M059J (cell line): ENCODE measurements at places on chromosomes 1 and 21.

DNA sequence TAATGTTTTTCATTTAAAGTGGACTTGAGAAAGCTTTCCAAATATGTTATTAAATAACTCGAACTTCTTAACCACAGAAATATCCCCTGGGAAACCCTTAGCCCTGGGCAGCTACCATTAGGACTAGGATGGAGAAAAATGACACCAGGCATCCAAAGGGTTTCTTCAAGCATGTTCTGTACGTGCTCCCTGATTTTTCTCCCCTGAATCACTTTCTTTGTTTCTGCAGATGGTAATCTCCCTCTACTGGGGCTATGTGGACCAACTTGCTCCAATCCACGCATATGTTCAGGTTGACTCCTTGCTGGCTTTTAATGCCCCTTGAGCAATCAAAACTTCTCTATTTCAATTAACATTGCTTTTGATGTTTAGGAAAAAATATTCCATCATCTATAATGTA lies 312.7 kb upstream of the C1orf87 start:
- DNase-seq = no peak

GRCh38 chr1:87926921-87927320 lies 598.2 kb downstream of the LMO4 start:
- DNase-seq = no peak

GRCh38 chr1:115056395-115056798 lies 26.8 kb downstream of the TSHB start:
- peak; percentile 22 for DNase-seq

GRCh38 chr21:39077876-39078275 lies 105.4 kb downstream of the PSMG1 start:
- DNase-seq = peak; percentile 39

- no peak for DNase-seq
These were observed 44.4 kb upstream of the LRRC8C start for GRCh38 chr1:89588480-89588879.

DNA sequence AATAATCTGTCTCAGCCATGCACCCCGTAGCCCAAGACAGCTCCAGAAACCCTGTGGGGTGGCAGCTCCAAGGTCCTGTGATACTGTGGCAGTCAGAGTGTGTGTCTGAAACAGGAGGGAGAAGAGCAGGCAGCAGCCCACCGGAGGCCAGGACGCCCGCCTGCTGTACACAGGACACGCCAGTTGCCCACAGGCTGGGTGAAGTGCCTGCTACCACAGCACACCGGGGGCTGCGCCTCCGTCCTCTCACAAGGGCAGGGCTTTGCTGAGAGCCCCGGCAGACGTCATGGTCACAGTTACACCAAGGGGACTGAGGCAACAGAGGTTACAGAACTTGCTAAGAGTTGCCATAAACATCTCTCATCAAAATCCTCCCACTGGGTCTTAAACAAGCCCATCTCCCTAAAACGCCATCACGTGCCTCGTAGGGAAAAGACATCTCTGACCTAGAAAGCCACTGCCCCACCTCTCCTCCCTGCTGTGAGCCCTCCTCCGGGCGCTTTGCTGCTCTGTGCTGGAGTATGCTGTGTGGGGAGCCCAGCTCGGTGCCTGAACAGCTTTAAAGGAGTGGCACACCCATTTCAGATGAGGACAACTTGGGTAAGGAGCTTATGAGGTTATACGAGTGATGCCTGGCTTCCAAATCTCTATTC lies 5.3 kb downstream of the C1orf174 start:
- no peak for DNase-seq

DNA sequence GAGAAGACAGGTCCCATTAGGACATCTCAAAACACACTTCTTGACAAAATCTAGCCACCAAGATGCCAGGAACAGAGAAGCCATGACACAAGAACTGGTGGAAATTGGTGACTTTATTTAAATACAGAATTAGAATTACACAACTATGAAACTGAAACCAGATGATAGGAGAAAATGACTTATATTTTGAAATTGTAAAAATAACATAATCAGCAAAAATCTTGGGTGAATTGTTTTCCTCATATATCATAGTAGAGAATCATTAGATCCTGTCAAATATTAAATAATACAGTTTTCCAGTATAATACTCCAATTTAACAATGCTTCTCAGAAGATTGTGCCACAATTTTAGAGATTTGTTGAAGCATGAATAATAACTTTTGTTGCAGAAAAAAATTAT lies 81.5 kb upstream of the MROH9 start:
- no peak for DNase-seq
